ENCODE measurements at places on chromosomes 16 and 17. TPM values are rescaled to one million over a fixed set of nuclear protein-coding genes. Genes with fewer than 3 reads are reported as not detected.

DNA sequence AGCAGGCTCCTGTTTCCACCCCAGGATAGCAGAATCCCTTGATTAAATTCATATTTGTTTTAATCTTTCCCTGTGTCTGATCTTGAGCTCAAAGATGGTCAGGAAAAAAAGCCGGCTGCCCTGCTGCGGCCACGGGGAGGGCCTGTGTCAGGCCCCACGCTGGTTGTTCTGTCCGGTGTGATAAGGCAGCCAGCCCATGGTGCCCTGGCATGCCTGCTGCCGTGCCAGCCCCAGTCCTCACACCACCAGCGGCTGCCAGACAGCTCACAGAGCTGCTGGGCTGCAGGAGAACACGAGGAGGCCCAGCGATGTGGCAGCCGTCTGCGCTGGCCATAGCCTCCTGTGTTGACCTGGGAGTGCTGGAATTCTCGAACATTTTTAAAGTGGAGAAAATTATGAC is 34.7 kb upstream of the BRD7 start:
- H3K27me3 ChIP-seq: no peaks in the 10 kb centered on the region
- no peaks in the 10 kb centered on the region for H3K36me3 ChIP-seq
- DNase-seq: no peak
- no peak overlapping the region for H3K27ac ChIP-seq

The CDH1 gene
- 0.06 TPM for total RNA-seq

The GP1BA gene
- total RNA-seq: not detected

- no peak overlapping the region for H3K4me3 ChIP-seq
- H3K27me3 ChIP-seq: no peaks in the 10 kb centered on the region
- no peaks in the 10 kb centered on the region for H3K36me3 ChIP-seq
- no peaks in the 10 kb centered on the region for H3K4me1 ChIP-seq
- DNase-seq: no peak
Measured at GRCh38 chr16:59864981-59865666, 1131.0 kb upstream of the GOT2 start.

GRCh38 chr17:13638855-13639458 is 37.2 kb upstream of the HS3ST3A1 start:
- DNase-seq: no peak
- no peak overlapping the region for H3K27ac ChIP-seq
- no peak overlapping the region for H3K4me3 ChIP-seq
- no peaks in the 10 kb centered on the region for H3K4me1 ChIP-seq

GRCh38 chr17:39598630-39599003 is 9.1 kb downstream of the NEUROD2 start:
- H3K4me1 ChIP-seq: no peaks in the 10 kb centered on the region
- no peak for DNase-seq
- H3K27ac ChIP-seq: no peak overlapping the region
- peaks cover 90% of the 10 kb centered on the region for H3K27me3 ChIP-seq
- no peaks in the 10 kb centered on the region for H3K36me3 ChIP-seq

The DDX42 gene
- 149 TPM for total RNA-seq

GRCh38 chr17:2398655-2399571 is 1.9 kb downstream of the MNT start:
- H3K4me1 ChIP-seq: peaks cover 72% of the 10 kb centered on the region
- peak overlapping the region; percentile 96 for H3K4me3 ChIP-seq
- peak; percentile 87 for DNase-seq
- H3K27ac ChIP-seq: peak overlapping the region; percentile 99

GRCh38 chr16:85686912-85687591 is 1.7 kb downstream of the GINS2 start:
- DNase-seq: no peak
- peak overlapping the region; percentile 7 for H3K27ac ChIP-seq
- H3K36me3 ChIP-seq: peaks cover 24% of the 10 kb centered on the region
- no peaks in the 10 kb centered on the region for H3K27me3 ChIP-seq
- peak overlapping the region; percentile 91 for H3K4me3 ChIP-seq
- H3K4me1 ChIP-seq: no peaks in the 10 kb centered on the region

DNA sequence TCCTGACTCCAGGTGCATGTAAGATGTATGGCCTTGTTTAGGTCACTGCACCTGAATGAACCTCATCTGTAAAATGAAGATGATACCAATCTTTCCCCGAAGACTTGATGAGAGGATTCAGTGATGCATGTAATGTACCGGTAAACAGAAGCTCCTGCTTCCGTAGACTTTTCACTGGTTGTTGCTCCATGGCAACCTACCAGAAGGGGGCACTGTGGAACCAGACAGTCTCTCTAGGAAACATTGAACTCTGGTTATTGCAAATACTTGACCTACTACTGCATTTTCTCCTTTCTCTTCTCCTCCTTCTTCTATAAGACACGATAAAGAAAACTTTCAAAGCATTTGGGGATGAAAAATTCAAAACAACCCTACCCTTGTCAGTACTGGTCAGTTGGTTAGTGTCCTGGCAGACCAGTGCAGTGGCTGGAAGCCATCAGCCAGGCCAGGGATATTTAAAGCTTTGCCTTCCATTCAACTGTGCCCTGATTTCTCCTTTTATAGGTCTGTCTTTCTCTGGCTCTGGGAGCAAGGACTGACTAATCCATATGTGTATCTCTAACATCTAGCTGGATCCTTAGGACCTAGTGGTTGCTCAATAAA is 667.4 kb upstream of the SALL1 start:
- H3K4me1 ChIP-seq: peaks cover 9% of the 10 kb centered on the region
- no peaks in the 10 kb centered on the region for H3K36me3 ChIP-seq
- no peak overlapping the region for H3K4me3 ChIP-seq

DNA sequence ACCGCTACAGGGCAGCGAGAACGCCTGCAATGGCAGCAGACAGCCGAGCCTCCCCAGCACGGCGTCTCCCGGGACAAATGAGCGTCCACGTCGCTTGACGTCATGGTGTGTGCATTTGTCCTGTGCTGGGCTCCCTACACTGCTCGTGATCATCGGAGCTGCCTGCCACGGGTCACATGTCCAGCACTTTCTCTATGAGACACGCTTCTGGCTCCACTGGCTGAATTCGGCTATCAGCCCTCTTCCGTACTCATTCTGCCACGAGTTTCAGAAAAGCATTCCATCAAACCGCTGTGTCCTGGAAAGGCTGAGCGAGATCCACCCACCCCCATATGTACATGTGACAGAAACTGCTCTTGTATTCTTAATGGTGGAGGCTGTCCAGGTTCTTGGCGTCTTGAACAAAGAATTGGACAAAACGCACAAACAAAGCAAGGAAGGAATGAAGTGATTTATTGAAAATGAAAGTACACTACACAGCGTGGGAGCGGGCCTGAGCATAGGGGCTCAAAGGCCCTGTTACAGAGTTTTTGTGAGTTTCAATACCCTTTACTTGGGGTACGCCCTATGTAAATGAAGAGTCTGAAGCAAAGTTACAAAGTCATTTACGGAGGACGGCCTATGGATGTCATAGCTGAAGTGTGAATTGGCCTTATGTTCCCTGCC is 28.5 kb upstream of the SHCBP1 start:
- DNase-seq: no peak
- H3K27ac ChIP-seq: no peak overlapping the region
- no peaks in the 10 kb centered on the region for H3K27me3 ChIP-seq

GRCh38 chr17:13306310-13306962 is 288.6 kb upstream of the ELAC2 start:
- no peaks in the 10 kb centered on the region for H3K27me3 ChIP-seq
- no peaks in the 10 kb centered on the region for H3K36me3 ChIP-seq
- no peak overlapping the region for H3K4me3 ChIP-seq
- no peak overlapping the region for H3K27ac ChIP-seq
- peak; percentile 56 for DNase-seq

GRCh38 chr17:77245162-77245926 is 104.6 kb downstream of the SEC14L1 start:
- no peak overlapping the region for H3K27ac ChIP-seq
- peaks cover 24% of the 10 kb centered on the region for H3K4me1 ChIP-seq

- H3K36me3 ChIP-seq: no peaks in the 10 kb centered on the region
- H3K4me1 ChIP-seq: no peaks in the 10 kb centered on the region
- no peak overlapping the region for H3K27ac ChIP-seq
- no peak overlapping the region for H3K4me3 ChIP-seq
- DNase-seq: no peak
- peaks cover 17% of the 10 kb centered on the region for H3K27me3 ChIP-seq
Measured at GRCh38 chr17:9767432-9767991, 23.9 kb downstream of the DHRS7C start.

- H3K36me3 ChIP-seq: no peaks in the 10 kb centered on the region
- no peaks in the 10 kb centered on the region for H3K4me1 ChIP-seq
- DNase-seq: no peak
- H3K27ac ChIP-seq: no peak within 1 kb of the TSS
- H3K27me3 ChIP-seq: peaks cover 32% of the 10 kb centered on the region
Measured at GRCh38 chr16:56669005-56669839, at the start of gene MT1H. MT1H (plus strand) TSS chr16:56669814; CDS start chr16:56669885, 71 bp downstream.

The HCRT gene
- total RNA-seq: not detected

GRCh38 chr17:3015890-3016289 is 47.5 kb downstream of the OR1D5 start:
- H3K4me3 ChIP-seq: no peak overlapping the region
- no peak for DNase-seq
- no peaks in the 10 kb centered on the region for H3K36me3 ChIP-seq
- H3K4me1 ChIP-seq: no peaks in the 10 kb centered on the region

DNA sequence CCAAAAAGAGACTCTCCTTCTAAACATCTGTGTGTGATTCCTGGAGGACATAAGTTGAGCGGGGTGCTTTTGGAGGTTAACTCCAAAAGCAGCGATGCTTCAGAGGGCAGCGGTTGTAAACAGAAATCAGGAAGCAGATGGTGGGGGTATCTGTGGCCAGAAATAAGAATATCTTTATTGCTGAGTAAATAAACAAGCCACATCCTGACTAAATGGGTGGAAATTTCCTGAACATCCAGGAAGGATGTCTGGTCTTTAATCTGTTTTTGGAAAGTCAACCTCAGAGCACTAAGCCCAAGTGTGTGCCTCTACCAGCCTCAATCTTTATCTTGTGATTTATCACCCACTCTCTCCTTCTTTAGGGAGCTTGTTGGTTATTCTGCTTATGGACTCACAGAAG is 123.3 kb downstream of the CDH13 start:
- no peak overlapping the region for H3K27ac ChIP-seq
- no peak for DNase-seq
- H3K4me3 ChIP-seq: no peak overlapping the region

DNA sequence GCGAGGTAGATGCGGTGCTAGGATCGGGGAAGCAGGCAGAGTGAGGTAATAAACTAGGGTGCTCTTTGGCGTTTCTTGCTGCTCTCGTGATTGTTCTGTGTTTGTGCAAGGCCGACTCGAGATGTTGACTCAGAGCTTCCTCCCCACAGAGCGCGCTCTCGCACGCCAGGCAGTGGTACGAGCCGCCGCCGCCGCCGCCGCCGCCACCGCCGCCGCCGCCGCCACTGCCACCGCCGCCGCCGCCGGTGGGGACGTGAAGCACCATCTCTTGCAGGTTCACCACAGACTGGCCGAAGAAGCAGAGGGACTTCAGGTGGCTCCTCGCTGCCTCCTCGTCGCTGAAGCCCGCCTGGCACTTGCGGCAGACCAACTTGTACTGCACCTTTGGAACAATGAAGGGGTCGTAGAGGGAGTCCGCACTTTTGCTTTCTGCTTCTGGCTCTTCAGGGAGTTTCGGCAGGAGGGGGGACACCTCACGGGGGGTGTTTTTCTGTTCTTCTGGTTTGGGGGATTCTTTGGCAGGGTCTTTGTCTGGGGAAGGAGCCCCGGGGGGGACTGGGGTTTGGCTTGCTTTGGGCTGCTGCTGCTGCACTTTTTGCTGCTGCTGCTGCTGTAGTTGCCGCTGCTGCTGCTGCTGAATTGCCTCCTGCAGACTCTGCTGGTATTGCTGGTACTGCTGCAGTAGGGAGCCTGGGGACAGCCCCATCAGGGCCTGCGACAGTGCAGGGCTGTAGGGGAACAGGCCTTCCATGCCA is 260.2 kb downstream of the ZFHX3 start:
- peak; percentile 78 for DNase-seq
- H3K36me3 ChIP-seq: no peaks in the 10 kb centered on the region
- H3K27ac ChIP-seq: no peak overlapping the region
- H3K27me3 ChIP-seq: no peaks in the 10 kb centered on the region
- H3K4me3 ChIP-seq: peak overlapping the region; percentile 51

GRCh38 chr17:45580924-45581323 is 90.4 kb upstream of the PLEKHM1 start:
- H3K36me3 ChIP-seq: peaks cover 10% of the 10 kb centered on the region
- no peaks in the 10 kb centered on the region for H3K4me1 ChIP-seq
- no peak for DNase-seq
- no peak overlapping the region for H3K4me3 ChIP-seq

DNA sequence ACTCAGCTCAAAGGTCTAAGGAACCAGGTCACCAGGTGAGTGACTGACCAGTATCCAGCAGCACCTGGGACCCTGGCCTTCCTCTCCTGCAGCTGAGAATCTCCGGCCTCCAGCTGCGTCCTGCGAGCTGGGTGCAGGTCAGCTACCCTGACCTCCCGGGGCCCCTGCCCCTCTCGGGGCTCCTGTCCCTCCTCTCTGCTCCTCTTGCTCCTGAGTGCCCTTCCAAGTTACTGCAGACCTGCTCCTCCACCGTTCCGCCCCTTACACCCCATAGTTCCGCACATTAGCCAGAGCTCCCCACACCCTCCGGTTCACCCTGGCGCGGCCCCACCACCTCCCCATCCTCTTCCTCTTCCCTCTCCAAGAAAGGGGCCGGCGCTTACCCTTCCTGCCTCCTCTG is 10.6 kb downstream of the FOXJ1 start:
- H3K36me3 ChIP-seq: no peaks in the 10 kb centered on the region
- no peak overlapping the region for H3K4me3 ChIP-seq
- H3K4me1 ChIP-seq: peaks cover 11% of the 10 kb centered on the region

DNA sequence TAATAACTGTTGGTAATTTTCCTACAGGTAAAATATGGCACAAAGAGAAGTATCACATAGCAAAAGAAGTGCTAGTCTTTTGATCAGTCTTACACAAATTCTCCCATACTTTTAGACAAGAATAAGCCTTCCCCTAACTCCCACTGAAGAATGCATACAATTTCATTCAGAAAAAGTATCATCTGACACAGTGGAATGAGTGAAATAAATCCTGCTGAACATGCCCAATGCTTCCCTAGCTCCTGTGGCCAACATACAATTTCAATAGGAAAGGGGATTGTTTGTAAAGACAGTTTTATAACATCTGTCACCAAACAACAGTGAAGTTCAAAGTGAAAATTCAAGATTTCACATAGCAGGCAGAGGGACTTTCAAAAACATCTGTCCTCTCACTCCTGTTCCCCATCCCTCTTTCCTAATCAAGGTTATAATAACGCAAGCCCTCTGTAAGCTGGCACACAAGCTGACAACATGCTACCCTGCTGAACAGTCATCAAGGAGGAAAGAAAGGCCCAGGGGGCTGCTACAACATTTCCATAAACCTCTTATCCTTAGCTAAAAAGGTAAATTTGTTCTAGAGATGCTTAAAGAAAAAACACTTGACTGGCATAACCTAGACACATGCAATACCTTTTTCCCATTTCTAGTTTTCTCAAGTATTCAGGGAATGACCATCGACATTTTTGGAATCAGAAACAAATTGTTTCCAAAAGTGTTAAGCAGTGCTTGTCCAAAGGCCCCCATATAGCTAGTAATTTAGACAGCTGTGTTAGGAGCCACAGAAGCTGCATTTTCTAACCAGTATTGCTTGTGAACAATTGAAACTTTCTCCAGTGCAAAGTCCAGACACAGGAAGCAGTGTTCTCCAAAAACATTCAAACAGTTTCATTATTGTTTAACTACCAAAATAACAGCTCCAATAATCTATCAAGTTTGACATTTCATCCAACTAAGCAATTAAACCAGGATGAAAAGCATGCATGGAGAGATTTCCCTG is 11.5 kb upstream of the RFFL start:
- H3K27me3 ChIP-seq: no peaks in the 10 kb centered on the region
- H3K4me1 ChIP-seq: no peaks in the 10 kb centered on the region
- DNase-seq: no peak
- no peak overlapping the region for H3K27ac ChIP-seq
- H3K4me3 ChIP-seq: no peak overlapping the region

Measured in A673 (cell line).